NCI-H1436 (cell line): ENCODE measurements at places on chromosomes 13 and 19.

- DNase-seq = no peak
Observed at GRCh38 chr19:56525214-56525860, 13.4 kb upstream of the ZFP28 start.

- DNase-seq = no peak
Observed at GRCh38 chr13:23020246-23020843, 160.4 kb upstream of the SGCG start.

- DNase-seq = no peak
Observed at GRCh38 chr13:84086847-84087162, 204.5 kb upstream of the SLITRK1 start.

- DNase-seq = no peak
Observed at GRCh38 chr13:61192826-61193225, 222.8 kb downstream of the PCDH20 start.

DNA sequence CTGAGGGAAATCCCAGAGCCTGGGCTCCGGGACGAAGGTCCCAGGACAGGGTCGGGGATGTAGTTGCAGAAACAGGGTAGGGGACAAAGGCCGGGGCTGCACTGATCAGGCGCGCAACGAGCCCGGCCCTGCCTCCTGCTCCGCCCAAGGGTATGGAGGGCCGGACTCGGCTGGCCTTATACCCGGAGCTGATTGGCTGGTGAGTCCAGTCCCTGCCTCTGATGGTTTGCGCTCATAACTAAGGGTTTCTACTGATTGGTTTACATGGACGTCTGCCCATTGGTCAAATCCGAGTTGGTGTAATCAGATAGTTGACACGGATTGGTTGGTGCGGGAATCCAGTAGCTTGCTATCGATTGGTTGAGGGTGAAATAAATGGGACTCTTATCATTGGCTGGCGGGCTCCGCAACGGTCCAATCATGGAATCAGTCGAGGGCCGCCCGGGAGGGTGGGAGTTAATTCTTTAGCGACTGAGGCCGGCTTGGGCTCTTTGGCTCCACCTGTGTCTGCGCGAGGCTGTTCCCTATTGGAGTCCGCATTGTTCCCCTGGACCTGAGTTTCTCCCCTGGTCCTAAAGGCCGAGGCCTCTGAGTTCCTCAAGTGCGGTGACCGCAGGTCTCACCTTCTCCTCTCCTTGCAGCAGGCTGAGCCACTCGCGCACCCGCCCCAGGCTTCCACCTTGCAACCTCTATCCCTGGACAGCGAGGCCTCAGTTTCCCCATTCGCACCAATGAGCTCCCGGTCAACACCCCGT, 570 bp upstream of the MPND start:
- peak; percentile 99 for DNase-seq

DNA sequence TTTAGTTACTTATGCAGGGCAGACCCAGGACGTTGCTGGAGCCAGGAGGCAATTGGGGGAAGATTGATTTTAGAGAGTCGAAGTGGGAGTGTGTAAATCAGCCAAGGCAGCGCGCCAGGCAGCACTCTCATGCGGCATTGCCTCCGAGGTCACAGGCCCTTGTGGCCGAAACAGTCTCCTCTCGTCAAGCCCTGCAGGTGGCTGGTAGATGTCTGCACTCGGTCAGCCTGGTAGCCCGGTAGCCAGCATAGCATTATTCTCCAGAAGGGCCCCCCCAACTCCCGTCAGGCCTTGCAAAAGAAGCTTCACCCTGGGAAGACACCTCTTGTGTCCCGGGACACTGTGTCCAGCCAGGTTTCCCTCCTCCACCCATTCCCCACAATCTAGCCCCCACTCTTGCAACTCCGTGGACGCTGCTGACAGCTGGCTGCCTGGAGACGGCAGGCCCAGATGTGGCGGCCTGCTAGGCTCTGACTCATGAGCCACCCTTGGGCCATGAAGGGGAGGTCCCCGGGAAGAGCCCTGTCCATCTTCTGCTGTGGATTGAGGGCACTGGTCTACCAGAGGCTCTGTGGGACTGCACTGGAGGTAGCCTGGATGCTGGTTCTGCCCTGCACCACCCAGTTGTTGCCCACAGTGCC, 2.6 kb upstream of the PEPD start:
- no peak for DNase-seq

DNA sequence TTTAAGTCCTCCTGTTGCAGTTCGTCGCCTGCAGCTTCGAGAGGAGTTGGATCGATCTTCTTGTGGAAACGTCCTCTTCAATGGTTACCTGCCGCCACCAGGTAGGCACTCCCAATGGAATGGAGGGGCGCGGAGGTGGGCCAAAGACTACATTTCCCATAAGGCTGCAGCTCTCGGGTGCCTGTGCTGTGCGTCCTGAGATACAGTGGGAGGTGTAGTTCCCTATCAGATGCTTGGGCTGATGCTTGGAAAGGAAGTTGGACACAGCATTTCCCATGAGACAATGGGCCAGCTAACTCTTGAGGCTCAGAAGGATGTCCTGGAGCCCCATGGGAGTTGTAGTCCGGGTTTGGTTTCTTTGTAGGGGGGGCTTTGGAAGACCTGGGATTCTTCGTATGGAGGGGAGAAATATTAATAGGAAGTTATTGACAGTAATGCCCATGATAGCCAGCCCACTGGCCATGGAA, 1.8 kb downstream of the SHKBP1 start:
- DNase-seq = peak; percentile 5

DNA sequence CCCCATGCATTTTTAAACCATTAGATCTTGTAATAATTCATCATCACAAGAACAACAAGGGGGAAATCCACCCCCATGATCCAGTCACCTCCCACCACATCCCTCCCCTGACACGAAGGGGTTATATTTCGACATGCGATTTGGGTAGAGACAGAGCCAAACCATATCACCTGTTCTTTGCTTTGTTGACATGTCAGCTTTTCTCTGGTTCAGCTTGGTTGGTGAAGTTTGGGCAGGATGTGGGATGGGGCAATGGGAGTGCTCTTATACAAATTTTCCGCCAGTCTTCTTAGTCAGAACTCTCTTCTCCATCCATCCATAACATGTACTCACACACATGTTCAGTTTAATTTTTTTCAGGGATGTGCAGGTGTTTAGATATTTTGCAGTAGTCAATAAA, 12.9 kb downstream of the TPP2 start:
- DNase-seq = no peak

- no peak for DNase-seq
Observed at GRCh38 chr13:71625694-71626093, 241.3 kb downstream of the DACH1 start.

DNA sequence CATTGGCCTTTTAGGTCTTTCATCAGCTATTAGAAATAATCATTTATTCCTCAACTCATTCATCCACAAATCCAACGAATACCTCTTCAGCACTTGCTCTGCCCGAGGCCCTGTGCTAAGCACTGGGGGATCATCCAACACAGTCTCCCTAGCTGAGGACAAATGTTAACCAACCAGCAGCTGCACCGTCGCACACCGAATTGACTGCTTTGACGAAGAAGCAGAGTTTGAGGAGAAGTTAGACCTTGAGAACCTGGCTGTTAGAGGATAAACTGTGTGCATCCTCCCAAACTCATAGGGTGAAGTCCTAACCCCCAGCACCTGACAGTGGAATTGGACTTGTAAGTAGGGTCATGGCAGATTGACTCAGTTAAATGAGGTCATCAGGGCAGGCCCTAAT, 170.9 kb downstream of the USP12 start:
- DNase-seq = no peak

- no peak for DNase-seq
Observed at GRCh38 chr19:28985201-28985600, 227.8 kb downstream of the UQCRFS1 start.

DNA sequence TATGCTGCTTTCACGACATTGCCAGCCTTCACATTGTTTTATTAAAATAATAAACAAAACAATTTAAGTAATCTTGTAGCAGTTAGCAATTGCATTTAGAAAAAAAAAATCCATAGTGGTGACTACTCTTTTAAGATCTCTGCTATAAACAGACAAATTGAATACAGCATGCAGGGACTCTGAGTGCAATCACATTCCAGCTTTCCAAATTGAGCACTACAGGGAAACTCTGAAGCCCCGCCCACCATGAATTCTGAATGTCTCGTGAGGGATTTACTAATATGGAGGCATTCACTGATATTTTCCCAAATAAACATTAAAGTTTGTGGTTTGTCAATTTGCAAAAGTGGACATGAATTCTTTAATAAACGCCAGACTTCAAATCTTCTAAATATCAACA, 698.8 kb downstream of the LIG4 start:
- DNase-seq = no peak

- no peak for DNase-seq
Observed at GRCh38 chr13:51153527-51153926, 42.5 kb upstream of the C13orf42 start.

- no peak for DNase-seq
Observed at GRCh38 chr13:74093691-74094090, 40.5 kb downstream of the KLF12 start.

DNA sequence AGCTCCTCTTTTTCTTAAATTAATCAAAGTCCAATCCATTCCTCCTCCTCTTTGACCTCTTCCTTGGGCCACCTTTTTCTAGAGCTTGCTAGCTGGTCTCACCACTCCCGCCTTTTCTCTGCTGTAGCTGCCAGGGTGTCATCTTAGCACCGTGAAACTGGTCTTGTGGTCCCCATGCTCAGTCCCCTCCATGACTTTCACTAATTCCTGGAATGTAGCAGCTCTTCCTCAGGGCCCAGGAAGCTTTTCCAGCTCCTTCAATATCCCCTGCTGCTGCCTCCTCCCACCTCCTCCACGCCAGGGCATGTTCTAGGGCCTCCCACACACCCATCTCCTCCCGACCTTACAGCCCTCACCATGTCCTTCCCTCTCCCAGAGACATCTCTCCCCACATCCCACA, 222.2 kb downstream of the MYO16 start:
- no peak for DNase-seq

DNA sequence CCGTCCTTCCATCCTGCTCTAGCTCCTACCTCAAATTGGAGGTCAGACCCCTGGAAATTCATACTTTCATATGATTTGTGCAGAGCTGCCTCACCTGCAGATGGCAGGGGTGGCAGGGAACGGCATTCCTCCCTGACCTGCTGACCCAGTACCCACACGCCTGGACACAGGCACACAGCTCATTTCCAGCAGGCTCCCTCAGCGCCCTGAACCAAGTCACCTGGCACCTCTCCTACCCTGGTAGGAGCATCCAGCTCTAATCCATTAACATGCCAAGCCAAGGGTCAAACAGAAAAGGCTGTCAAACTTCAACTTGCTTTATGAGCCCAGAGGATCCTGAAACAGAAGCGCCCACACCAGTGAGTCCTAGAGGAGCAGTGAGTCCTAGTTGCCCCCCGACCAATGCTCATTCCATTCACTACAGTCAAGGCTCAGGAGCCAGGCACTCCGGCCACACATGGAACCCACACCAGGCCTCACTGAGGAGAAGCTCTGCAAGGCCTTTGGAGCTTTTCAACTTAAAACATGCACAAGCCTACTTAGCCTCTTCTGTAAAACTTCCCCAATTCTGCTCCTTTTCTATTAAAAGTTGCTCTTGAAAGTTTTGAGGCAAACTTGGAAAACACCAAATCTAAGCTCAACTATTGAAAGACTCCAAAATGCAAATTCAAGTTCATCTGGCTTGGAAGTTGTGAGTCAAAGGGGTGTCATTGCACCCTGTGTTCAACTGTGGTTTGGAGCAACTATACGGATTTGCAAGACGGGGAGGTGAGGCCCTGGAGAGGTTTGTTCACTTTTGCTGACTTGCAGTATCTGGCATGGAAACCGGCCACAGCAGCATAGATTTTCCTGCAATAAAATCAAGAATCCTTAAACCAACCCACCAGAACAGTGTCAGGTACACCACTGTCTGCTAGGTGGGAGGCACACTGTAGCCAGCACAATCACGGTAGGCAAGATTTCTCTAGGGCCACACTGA, 96.7 kb downstream of the CRYL1 start:
- no peak for DNase-seq

- no peak for DNase-seq
Observed at GRCh38 chr19:6745965-6746364, 6.5 kb downstream of the TRIP10 start.

- no peak for DNase-seq
Observed at GRCh38 chr13:99390601-99391000, 83.4 kb upstream of the GPR183 start.
